ENCODE measurements at places on chromosomes 3 and 15.

DNA sequence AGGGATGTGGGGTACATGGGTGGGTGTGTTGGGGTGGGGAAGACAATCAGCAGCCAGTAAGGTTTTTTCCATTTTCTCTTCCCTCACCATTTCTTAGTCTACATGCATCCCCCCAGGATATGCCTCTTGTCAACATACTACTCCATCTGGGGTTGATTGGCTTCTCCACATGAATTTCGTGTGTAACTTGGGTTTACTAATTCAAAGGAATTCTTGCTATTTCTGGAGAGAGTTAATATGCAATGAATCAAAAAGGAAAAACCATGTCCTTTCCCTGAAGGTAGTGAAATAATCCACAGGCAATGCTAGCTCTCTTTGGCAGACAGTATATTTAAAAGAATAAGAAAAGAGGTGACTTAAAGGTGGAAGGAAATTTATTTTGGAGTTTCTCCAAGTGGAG is 198.4 kb downstream of the EBLN2 start:
- no peak for DNase-seq

DNA sequence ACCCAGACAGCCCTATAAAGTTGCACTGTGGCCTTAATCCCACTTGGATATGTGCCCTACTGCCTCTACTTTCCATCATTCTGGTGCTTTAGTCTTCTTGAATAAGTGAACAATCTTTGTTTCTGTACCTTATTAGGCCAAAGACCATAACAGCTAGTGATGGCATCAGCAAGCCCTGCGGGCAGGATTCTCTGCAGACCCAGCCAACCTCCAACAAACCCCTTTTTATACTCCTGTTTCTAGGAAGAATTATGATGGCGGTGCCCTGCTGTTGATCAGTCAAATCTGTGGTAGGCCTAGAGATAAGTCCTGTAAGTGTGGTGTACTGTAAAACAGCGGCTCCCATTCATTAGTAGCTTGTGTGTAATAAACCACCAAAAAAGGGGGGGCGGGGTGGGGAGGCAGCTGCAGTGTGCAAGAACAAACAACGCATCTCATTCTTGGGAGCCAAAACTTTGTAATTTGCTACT is 40.5 kb downstream of the SOX2 start:
- DNase-seq = no peak

- no peak for DNase-seq
Measured at GRCh38 chr3:47909607-47910006, 106.6 kb downstream of the MAP4 start.

- DNase-seq = no peak
Measured at GRCh38 chr15:85690561-85691231, 104.0 kb downstream of the KLHL25 start.

DNA sequence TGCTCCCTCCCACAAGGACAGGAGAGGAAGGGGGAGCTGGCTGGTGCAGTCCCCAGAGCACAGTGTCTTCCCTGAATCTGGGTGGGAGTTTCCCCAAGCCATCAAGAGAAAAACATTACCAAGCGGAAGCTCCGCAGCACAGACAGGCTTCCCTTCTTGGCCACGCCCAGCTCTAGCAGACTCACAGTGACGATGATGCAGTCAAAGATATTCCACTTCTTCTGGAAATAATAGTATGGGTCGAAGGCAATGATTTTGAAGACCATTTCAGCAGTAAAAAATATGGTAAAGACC is 76.7 kb downstream of the SCN10A start:
- no peak for DNase-seq

DNA sequence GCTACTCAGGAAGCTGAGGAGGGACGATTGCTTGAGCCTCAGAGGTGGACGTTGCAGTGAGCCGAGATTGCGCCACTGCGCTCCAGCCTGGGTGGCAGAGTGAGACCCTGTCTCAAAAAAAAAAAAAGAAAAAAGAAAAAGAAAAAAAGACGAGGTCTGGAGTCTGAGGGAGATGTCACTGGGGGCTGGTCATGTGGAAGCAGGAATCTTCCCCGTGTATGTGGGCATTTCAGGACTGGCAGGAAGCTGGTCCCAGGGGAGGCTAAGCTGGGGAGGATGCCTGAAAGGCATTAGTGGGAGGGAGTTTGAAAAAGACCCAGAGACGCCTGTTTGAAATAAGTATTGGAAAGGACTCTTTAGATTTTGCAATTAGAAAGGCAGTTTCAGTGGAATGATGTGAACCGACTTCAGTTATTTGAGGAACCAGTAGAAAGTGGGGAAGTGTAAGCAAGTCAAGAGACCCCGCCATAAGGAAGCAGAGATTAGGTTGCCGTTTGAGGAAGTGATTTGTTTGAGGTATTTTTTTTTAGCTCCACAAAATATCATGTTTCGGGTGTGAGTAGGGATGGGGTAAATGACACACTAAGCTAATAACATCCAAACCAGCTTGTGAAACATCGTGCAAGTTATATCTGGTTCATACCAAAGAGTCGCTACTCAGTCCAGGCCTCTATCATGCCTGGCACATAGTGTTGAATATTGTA is 55.5 kb downstream of the ST6GAL1 start:
- no peak for DNase-seq

- no peak for DNase-seq
Measured at GRCh38 chr3:50459785-50460184, 43.6 kb downstream of the CACNA2D2 start.

DNA sequence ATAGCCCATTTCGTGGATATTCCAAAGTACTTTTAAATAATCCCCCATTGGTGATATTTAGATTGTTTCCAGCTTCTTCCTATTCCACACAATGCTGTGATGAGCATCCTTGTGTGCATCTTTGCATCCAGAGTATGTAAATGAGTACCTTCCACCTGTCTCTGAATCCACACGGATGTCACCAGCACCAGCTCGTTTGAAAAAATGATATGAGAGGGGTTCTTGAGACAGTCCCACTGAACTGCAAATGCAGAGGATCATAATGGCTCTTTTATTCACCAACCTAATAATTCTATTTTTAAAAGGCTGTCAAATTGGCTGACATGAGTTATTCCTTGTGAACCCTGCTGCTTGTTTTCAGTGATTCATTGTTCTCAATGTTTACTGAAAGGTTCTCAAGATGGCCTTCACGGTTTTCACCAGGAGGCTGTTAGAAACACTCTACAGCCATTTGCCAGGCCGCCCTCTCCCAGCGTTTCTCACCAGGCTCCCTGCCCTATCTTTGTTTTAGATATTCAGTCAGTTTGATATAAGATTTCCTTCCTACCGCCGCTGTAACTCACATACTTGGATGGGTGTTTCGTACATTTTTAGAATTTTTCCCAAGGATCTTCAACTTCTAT is 96.7 kb upstream of the PTPRG start:
- DNase-seq = no peak

DNA sequence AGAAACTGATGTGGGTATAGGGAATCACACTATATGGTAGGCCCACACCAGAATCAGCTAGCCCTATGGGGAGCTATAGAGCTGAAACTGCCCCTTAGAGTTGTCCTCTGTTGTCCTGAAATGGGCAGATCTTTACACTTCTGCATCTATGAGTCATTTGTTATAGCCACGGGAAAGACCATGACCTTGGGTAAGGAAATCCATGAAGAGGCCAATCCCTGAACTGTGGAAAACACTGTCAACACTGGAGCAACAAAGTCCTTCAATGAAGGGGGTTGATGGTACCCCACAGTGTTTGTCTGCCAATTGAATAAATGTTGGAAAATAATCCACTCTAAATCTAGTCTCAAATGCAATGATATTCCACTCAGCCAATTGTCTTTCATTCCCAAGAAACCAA is 5.2 kb upstream of the CD200R1 start:
- no peak for DNase-seq

DNA sequence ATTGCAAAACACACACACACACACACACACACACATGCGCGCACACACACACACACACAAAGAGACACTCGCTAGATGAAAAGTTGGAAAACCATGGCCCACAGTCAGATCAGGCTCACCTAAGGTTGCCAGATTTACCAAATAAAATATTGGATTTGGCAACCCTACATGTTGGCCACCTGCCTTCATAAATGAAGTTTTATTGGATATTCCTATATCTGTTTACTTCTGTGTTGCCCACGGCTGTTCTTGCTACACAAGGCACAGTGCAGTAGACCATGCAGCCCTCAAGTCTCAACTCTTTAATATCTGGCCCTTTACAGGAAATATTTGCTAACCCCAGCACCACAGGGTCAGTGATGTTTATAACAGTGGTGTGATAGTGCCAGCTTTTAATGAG is 445.0 kb upstream of the PROK2 start:
- no peak for DNase-seq

DNA sequence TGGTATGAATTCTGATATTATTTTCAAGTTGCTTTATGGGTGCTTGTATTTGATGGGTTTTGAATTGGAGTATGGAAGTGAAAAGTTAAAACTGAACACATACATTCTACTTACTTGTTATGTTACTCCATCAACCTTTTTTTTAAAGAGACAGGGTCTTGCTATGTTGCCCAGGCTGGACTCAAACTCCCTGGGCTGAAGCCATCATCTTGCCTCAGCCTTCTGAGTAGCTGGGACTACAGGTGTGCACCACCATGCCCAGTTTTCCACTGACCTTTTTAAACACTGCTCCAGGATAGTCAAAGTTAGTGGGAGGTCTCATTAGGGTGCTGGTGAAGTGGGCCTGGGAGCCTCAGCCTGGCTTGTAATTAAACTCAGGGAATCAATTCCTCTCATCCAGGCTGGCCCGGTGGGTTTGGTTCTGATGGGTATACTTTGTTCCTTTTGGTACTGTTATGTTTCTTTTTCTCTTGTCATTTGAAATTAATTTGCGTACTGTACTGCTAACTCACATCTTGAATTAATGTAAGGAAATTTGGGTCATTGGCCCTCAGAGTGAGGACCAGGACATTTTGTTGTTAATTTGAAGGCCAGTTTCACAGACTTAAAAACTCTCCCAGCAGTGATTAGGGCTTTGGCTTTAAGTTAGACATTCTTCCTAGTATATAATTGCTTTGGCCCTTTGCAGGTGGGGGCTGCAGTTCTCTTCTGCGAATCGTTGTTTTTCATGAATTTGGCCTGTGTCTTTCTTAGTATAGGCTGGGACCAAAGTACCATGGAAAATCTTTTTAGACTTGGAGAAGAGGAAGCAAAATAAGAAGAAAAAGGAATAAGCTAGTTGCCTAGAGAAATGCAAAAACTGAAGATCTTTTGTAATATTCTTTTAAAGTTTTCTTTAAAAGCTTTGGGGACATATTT is 66.9 kb downstream of the FNDC3B start:
- no peak for DNase-seq

GRCh38 chr3:133441867-133442270 is 42.0 kb downstream of the BFSP2 start:
- no peak for DNase-seq

DNA sequence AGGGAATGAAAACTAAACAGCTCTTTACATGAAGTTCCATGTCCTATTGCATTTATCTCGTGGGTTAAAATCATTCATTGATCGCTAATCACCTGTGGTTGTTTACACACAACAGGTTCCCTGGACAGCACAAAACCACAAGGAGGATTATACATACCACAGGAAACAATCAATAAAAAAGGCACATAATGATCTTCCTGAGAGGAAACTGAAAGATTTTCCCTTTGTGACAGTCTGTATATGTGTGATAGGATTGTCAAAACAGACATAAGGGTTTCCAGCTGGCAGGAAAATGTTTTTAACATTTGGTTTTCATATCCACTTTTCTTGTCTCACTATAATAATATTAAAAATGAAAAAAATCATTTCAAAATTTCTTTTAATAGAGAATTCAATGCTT is 541.8 kb downstream of the NLGN1 start:
- DNase-seq = no peak

GRCh38 chr3:149339931-149340309 is 6.5 kb upstream of the TM4SF18 start:
- no peak for DNase-seq

DNA sequence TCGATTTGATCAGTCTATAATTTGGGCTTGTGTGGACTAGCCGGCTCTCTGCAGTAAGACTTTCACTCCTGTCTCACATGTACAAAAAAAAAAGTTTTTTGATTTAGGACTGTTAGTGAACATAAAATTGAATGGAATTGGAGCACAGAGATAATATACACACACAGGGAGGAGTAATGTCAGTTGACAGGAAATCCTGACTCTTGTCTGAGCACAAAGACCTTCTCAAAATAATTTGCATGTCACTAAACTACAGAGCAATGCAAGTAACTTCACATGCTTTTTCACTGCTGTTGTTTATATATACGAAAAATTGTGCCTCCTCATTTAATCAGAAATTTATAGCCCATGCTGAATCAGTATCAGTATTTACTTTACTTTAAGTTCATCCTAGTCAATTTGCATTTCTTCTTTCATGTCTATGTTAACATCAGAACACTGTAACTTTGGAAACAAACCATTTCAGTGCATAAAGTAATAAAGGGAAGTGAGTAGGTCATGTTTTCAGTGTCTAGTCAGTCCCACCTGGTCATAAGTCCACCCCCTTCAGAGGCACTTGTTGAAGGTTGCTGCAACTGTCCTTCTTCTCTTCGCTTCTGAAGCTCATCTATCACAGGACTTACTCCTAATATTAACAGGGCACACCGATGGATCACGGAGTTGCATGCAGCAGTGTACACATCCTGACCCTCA is 115.8 kb downstream of the FBXL22 start:
- DNase-seq = no peak

GRCh38 chr3:183619624-183620251 is 15.7 kb upstream of the KLHL24 start:
- no peak for DNase-seq

DNA sequence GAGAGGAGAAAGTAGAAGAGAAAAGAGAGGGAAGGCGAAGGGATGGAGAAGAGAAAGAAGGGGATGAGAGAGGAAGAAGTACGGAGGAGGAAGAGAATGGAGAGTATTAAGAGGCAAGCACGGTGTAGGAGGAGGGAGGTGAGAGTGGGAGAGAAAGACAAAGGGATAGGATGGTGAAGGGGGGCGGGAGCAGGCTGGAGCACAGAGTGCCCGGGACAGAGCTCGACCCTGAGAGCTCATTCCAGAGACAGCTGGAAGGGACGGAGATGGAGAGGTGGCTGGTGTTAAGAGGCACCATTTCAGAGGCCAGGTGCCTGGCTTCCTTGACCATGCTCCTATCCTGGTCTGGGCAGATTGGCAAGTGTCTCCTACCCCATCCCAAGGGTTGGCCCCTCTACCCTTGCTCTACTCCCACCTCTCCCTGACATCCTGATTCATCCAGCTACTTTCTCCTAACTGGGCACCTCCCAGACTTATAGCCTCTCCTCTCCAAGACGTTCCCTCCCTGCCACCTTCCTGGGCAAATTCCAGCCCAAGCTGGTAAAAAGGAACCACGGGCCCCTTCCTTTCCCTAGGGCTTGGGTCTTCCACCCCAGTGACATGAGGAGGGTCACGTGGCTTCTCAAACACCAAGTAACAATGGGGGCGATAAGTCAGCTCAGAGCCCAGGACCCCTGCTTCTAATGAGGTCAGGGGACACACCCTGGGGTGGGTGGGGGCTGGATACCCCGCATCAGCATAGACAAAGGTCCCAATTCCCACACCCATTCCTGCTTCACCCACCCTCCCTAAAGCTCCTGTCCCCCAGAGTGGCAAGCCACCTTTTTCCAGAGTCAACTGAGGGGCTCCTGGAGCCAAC is 1.1 kb downstream of the CLCN2 start:
- DNase-seq = no peak
